ENCODE measurements at places on chromosomes 3 and 15.

DNA sequence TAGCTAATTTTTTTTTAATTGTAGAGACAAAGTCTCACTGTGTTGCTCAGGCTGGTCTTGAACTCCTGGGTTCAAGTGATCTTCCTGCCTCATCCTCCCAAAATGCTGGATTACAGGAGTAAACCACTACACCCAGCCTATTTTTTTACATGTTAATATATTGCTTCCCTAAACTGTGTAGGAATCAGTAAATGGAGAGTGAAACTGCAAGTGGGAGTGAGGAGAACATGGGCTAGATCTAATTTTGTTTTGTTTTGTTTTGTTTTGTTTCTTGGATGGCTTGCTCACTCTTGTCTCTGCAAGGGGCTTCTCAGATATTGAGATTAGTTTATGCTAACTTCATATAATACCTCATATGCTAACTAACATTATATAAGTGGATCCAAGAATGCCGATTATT is 31.5 kb downstream of the PARP15 start:
- no peak for DNase-seq

GRCh38 chr3:13115991-13116390 is 42.8 kb upstream of the IQSEC1 start:
- no peak for DNase-seq

- DNase-seq = no peak
These were observed 60.0 kb upstream of the TRIM71 start for GRCh38 chr3:32757618-32758374.

- no peak for DNase-seq
These were observed 14.2 kb downstream of the CMTM7 start for GRCh38 chr3:32405711-32406323.
